ENCODE measurements at places on chromosomes 1 and 21.

- DNase-seq = no peak
Observed at GRCh38 chr1:237910834-237911233, 20.1 kb upstream of the ZP4 start.

DNA sequence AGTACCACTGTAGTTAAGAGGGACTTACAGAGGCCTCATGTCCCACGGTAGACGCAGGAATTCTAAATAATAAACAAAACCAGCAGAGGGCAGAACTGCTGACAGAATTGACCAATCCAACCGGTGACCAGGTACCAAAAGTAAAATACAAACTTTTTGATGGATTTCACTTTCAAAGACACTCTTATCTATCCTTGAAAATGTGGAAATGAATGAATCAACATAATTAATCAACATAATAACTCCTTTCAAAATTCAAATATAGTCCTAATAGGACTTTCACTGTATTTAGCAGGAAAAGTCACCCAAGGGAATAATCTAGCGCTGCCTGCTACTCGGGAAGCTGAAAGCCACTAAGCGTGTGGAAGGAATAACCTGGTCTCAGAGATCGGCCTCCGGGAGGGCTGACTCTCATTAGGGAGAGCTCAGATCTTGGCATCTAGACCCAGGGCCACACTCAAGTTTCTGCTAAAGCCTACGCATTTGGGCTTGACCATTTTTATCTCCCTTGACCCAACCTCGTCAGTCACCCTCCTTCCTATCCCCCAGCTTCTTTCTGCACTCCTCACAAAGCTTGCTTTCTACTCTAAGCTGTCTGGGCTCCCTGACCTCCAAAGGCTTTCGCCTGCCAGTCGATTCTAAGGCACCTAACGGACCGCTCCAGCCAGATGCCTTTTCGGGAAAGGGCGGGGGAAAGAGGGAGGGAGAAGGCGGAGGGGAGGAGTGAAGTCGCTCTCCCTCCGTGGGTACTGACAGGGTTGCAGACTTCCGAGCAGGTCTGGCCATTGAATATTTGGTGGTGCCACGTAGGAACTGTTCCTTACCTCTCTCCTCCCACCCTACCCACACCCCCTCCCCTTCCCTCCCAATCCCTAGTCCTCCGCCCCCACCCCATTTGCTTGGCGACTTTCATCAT, 1.6 kb downstream of the COL11A1 start:
- no peak for DNase-seq

DNA sequence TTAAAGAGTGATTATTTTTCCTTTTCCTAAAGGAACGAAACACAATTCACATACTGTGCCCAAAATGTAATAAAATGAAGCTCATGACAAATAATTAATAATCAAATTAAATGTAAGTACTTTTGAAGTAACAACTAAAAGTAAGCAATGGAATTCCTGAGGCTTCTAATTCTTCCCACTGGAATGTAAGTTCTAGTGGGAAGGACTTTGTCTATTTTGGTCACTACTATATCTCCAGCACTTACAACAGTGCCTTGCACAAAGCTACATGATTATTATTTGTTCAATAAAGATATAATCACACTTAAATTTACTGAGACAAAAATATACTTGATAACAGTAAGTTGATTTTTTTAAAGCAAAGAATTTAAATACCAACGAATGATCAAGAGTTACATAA, 128.8 kb downstream of the COQ8A start:
- DNase-seq = no peak

GRCh38 chr1:103584537-103584936, 13.1 kb downstream of the AMY2B start:
- no peak for DNase-seq

- no peak for DNase-seq
Observed at GRCh38 chr21:46046471-46046870, 51.4 kb upstream of the COL6A2 start.

DNA sequence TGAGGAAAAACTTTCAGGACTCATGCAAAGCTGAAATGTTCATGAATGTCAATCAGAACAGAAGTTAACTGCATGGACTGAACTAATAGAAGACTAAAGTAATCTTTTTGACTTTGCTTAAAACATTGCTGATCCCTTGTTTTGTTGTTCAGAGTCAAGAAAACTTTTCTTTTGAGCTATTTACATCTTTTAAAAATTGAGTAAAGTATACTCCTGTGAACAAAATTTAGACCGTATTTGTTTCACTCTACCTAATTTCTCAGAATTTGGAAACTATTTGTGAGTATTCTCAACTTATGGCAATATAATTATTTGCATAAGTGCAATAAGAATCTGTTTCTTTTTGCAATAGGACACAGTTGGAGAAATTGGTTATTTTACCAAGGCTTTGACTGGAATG, 41.1 kb downstream of the INPP5B start:
- DNase-seq = no peak

DNA sequence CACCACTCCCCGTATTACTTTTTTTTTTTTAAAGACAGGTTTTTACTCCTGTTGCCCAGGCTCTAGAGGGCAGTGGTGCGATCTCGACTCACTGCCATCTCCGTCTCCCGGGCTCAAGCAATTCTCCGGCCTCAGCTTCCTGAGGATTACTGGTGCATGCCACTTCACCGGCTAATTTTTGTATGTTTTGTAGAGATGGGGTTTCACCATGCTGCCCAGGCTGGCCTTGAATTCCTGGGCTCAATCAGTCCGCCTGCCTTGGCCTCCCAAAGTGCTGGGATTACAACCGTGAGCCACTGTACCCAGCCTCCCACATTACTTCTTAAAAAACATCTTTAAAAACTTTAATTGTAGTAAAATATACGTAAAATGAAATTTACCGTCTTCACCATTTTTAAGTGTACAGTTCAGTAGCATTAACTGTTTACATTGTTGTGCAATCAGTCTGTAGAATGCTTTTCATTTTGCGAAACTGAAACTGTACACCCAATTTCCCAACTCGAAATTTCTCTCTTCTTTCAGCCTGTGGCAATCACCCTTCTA, 77.0 kb downstream of the ZMYM4 start:
- no peak for DNase-seq

DNA sequence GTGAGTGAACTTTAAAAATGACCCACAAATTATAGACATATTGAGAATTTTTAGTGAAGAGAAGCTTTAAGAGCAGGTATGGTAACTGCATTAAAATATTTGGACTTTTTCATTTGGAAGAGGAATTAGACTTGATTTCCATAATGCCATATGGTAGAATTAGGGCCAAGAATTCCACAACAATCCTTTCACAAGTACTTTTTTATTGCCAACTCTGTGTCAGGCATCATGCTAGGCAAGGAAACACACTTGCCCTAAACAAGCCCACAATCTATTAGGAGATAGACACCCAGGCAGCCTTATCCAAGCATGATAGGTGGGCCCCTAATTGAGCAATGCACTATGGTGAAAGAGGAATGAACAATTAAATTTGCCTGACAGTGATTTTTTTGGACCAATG, 353.0 kb downstream of the TGFB2 start:
- no peak for DNase-seq

DNA sequence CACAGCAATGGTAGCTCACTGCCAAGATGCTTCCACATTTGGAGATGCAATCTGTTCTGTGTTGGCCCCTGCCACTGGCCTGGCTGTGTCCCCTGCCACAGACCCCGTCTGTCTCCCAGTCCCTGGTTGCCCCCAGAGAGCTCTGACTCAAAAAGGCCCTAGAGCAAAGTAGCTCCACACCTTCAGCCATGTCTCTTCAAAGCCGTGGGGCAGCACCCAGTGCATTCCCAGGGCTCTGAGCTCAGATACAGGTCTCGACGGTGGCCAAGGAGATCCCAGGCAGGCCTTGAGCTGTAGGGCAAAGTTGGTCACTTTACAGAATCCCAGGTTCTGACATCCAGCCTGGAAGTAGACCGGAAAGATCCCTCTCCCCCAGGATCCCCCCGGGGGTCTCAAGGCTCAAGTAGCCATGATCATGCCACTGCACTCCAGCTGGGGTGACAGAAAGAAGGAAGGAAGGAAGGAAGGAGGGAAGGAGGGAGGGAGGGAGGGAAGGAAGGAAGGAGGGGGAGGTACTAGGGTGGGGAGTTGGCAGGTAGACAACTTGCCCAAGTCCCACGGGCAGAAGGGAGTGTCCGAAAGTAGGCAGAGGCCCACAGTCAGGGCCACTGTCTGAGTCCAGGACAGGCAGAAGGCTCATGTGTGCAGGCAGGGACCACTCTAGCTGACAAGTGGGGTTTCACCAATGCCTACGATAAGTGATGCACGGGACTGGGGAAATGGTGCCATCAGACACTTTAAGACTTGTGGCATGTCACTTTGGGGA, 4.8 kb upstream of the ARF1 start:
- DNase-seq = no peak

DNA sequence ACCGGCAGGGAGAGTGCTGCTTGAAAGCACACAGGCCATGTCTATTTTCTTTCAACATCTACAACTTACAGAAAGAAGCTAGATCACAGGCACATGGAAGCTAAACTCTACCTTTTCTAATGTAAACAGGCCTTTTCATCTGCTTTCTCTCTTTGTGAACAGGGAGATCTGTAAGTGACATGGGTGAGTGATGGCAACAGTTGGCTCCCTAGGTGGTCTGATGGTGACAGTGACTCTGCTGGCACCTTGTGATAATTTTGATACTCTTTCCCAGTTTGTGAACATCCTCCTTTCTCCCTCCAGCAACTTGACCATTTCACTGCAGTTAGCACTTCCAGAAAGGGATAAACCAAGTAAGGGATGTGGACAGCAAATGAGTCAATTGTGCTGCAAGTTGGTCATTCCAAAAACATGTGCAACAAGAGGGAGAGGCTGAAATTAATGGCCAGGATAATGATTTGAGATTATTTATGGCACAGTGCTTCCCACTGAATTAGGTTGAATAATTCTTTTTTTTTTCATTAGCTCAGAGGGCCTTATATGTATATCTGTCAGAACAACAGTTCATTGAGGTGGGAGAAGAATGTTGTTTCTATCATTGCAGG, 89.5 kb downstream of the XCL2 start:
- no peak for DNase-seq

DNA sequence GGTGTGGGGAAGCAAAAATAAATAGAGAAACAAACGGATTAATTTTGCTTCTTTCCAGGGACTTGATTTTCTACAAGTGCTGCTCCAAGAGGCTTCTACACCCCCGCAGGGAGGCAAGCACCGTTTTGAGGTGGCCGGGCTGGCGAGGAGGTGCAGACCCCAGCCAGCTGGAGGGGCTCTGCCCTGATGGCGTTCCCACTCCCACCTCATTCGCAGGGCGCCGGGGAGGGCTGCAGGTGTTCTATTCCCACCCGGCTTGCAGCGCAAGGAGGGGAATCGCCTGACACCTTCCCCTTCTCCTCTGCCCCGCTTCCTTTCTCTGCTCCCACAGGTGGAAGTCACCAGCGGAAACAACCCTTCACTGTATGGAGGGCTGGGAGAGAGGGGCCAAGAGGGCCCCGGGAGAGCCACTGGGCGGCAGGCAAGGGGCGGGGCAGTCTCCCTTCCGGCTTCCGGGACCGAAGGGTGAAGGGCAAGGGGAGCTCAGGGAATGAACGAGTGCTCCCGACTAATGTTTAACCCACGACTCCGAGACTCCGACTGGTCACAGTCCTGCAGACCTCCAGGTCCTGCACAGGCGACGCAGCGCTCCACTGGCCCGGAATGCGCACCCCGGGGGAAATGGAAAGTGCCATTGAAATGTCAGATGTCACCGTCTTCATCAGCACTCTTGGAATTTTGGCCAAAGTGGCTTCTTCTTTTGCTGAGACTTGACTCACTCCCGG, 29.1 kb downstream of the TEX35 start:
- DNase-seq = peak; percentile 55

- no peak for DNase-seq
Observed at GRCh38 chr1:28280977-28281381, 21.7 kb downstream of the SESN2 start.

DNA sequence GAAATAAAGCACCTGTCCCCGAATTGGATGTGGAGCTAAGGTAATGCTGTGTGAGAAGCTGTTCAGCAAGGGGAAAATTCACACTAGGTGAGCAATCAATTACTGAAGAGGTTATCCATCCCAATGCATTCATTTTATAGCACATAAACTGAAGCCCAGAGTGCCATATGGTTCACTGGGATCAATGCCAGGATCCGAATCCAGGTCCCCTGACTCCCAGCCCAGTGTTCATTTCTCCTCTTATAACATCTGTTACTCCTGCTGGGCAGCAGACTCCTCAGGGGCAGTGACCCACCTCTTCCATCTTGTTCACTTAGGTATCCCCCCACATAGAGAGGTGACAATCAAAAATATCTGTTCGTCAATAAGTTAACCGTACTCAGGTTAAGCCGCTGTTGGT, 13.2 kb upstream of the SEC16B start:
- no peak for DNase-seq

DNA sequence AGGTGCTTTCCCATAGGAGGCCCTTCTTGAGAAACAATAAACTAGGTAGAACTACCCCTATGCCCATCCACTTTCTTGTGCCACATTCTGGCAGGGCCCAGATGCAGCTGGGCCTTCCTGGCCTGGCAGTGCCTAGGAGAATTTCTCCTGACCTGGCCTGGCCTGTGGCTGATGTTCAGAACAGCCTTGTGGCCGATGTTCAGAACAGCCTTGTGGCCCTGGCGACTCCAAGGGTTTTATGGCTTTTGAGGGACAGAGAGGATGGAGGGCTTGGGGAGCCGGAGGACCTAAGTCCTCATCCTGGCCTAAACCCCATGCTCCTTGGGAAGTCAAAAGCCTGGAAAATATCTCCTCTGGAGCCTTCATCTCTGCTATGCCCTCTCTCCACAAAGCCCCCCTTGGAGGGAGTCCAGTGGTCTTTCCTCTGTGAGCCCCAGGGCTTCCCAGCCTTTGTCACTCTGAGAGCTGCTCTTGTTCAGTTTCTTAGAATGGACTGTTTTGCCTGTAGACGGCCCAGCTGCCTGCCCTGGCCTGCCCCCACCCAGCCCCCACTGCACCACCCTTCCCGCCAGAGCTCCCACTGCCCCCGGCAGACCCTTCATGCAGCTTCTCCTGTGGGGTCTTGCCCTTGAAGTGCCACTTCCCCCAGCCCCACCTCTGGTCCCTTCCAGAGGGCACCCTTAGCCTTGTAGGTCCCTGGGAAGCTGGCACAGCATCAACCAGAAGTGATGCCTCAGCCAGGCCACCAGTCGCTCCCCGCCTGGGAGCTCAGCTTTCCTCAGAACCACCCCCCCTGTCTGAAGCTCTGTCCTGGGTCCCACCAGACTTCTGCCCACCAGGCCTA, 7.0 kb downstream of the GPR37L1 start:
- no peak for DNase-seq
